ENCODE measurements at places on chromosomes 16 and 17.

DNA sequence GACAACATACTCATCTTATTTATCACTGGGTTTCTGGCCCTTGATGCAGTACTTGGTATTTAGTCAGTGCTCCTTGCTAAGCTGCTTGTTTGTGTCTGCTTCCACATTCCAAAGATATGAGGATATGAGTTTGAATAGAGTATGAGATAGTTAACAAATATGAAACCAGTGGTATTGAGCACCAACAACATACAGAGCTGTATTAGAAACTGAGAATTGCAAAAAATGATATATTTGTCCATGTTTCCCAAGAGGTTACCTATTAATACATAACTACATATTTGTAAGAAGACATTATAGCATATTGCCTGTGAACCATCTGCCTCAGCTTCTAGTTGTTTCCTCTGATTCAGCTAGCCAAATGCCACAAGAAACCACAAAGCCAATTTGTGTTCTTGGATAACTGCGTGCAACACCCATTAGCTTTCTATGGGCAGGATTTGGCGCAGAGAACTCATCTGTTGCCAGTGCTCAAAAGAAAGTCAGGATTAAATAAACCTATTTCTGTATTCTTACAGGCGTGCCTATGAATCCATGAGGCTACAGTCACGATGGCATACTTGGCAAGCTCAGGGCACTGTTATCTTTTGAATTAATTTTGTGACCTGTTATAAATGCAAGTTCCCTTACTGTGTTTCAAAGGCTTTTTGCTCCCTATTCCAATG, 194.4 kb downstream of the MAP2K6 start:
- DNase-seq: no peak

- no peak for DNase-seq
These were observed 12.2 kb downstream of the ADAP2 start for GRCh38 chr17:30933966-30934365.

DNA sequence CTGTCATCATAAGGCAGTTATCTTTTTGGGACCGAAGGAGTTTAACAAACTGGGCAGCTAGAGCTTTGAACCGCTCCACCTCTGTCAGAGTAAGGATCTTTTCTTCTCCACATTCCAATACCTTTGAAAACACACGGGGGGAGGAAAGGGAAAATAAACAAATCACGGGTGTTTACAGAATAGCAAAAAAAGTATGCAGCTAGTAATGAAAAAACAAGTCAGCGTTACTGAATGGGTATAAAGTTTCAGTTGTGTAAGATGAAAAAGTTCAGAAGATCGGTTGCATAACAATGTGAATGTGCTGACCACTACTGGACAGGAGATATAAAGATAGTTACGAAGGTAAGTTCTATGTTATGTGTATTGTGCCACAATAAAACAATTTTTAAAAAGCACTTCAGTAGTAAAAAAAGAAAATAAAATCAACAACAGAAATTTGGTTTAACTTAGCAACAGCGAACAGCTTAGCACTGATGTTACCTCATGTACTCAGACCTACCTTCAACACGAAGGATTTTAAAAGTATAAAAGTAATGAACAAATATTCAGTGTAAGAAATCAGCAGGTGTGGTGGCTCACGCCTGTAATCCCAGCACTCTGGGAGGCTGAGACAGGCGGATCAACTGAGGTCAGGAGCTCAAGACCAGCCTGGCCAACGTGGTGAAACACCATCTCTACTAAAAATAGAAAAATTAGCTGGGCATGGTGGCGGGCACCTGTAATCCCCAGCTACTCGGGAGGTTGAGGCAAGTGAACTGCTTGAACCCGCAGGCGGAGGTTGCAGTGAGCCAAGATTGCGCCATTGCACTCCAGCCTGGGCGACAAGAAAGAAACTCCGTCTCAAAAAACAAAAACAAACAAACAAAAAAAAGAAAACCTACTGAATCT, 34.3 kb downstream of the MARF1 start:
- no peak for DNase-seq

DNA sequence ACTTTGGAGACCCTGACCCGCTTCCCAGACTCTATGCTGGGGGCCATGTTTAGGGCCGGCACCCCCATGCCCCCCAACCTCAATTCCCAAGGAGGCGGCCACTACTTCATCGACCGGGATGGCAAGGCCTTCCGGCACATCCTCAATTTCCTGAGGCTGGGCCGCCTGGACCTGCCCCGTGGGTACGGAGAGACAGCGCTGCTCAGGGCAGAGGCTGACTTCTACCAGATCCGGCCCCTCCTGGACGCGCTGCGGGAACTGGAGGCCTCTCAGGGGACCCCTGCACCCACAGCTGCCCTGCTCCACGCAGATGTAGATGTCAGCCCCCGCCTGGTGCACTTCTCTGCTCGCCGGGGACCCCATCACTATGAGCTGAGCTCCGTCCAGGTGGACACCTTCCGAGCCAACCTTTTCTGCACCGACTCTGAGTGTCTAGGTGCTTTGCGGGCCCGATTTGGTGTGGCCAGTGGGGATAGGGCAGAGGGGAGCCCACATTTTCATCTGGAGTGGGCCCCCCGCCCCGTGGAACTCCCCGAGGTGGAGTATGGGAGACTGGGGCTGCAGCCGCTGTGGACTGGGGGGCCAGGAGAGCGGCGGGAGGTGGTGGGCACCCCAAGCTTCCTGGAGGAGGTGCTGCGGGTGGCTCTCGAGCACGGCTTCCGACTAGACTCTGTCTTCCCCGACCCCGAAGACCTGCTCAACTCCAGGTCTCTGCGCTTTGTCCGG, 1.1 kb downstream of the KCTD11 start:
- no peak for DNase-seq

DNA sequence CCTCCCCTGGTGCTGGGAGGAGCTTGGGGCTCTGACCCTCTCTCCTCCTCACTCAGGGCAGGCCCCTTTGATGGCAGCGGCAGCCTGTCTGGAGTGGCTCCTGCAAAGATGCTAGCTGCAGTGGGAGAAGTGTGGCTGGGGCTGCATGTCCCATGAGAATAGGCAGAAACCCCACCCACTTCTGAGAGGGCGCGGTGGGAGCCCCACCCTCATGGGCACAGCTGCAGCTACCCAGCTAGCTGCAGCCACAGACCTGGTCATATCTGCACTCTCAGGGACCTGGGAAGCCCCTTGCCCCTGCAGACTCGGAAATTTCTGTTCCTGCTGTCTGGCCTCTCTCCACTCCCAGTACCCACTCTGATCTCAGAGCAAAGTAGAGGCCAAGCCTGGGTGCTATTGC, 72.2 kb upstream of the BRD7 start:
- DNase-seq: no peak

DNA sequence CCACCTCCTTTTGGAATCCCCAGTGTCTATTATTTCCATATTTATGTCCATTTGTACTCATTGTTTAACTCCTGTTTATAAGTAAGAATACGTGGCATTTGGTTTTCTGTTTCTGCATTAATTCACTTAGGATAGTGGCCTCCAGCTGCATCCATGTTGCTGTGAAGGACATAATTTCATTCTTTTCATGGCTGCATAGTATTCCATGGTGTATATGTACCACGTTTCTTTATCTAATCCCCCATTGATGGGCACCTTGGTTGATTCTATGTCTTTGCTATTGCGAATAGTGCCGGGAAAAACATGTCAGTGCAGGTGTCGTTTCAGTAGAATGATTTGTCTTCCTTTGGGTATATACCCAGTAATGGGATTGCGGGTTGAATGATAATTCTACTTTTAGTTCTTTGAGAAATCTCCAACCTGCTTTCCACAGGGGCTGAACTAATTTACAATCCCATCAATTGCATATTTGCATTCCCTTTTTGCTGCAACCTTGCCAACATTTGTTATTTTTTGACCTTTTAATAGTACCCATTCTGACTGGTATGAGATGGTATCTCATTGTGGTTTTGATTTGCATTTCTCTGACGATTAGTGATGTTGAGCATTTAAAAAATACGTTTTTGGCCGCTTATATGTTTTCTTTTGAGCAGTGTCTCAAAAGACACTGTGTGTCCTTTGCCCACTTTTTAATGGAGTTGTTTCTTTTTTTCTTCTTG, 373.2 kb upstream of the TNRC6C start:
- DNase-seq: no peak

DNA sequence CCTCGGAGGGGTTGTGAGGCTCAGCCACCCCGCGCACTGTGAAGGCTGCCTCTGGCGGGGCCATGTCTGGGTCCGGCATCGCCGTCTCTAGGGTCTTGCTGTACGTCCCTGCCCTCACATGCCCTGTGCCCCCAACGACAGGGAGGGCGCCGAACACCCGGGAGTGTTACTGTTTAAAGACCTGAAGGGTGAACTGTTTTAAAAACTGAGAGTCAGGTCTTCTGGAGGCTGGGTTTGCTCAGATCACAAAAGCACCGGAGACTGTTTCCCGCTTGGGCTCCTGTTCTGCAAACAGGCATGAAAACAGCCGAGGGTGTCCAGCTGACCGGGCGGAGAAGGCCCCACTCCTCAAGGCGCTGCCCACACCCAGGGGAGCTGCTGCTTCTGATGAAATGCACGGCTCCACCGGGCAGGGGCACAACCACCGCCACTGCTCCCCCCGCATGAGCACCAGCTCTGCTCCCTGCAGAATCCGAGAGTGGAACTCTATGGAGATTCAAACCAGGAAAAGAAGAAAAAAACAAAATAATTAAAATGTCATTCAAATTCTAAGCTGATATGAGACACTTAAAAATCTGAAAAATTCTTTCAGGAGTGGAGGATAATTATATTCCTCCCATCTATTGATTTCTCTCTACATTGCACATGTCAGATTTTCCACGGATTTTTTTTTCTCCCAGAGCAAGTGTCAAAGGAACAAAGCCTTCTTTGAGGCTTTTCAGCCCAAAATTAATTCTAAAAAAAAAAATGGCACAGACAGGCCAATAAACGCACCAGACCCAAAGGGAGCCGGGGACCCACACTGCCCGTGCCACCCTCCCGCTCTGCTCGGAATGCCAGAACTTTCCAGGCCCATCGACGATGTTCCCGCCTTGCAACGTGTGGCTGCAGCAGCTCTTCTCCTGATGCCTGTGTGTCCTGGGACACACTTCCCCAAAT, 74.3 kb downstream of the LMF1 start:
- DNase-seq: no peak

- no peak for DNase-seq
These were observed 240.3 kb upstream of the GSE1 start for GRCh38 chr16:85372627-85373372.

Data from stimulated activated naive CD4-positive, alpha-beta T cell treated with Interleukin-2 at 50 U/mL for 16 hours (primary cell).